Activated T-cell treated with anti-CD3 and anti-CD28 coated beads for 24 hours (primary cell): ENCODE measurements at places on chromosomes 1 and 21.
A peak's percentile ranks its signal among the peaks of the same experiment; 100 is the strongest.

DNA sequence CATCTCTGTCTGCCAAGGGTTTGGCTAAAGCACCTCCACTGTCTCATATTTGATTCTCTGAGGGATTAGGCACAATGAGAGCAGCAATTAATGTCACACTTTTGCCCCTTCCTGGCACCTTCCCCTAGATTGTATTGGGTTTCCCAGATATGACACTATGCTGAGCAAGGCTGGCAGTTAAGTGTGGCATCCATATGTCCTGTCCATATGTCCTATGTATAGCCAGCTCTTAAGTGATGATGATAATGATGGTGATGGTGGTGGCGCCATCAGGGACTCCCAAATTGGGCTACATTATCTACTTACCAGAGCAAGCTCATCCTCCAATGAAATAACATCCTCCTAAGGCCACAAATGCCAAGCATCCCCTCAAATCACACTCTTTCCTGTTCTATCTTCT is 13.5 kb upstream of the LORICRIN start:
- no peak for DNase-seq

DNA sequence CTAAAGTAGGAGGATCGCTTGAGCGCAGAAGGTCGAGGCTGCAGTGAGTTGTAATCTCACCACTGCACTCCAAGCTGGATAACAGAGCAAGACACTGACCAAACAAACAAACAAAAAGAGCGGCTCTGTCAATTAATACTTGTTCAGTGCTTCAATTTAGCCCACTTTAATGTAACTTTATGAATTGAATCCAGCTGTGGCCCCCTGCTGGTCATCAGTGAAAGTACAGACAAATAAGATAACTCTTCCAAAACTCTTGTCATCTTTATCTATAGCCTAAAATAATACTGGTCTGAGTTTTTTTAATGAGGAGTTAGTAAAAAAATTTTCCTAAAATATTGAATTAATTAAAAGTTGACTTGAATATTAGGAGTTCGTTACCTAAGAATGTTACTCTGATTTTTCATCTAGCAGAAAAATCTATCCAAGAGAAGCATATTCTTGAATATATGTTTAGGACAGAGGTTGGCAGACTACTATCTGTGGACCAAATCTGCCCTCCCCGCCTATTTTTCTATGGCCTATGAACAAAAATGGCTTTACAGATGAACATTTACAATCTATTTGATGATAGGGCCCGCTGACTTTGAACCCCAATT is 26.1 kb downstream of the ATP5PF start:
- peak; percentile 14 for DNase-seq

- DNase-seq, result no peak
These were observed 4.7 kb upstream of the TSNAX start for GRCh38 chr1:231523816-231524215.

GRCh38 chr21:26966649-26967061 is 233 bp downstream of the ADAMTS5 start:
- DNase-seq, result no peak

- no peak for DNase-seq
These were observed 442.4 kb downstream of the CAMTA1 start for GRCh38 chr1:7227654-7228053.

GRCh38 chr1:116351914-116352313 is 21.1 kb upstream of the ATP1A1 start:
- DNase-seq, result no peak

DNA sequence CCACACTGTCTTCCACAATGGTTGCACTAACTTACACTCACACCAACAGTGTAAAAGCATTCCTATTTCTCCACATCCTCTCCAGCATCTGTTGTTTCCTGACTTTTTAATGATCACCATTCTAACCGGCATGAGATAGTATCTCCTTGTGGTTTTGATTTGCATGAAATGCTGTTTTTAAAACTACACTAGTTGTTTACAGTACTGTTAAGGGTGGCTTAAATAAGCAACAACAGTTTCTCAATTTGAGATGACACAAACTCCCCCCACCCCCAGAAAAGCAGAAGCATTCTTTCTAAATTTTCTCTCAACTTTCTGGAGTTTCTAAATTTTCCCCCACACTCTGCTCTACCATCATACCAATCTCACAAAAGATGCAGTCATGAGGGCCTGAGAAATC is 7.1 kb upstream of the SLAMF7 start:
- DNase-seq, result no peak
